CD4-positive, alpha-beta T cell treated with Interleukin-6 for 4 hours (primary cell): ENCODE measurements at places on chromosomes 4 and X.
A peak's percentile ranks its signal among the peaks of the same experiment; 100 is the strongest.

GRCh38 chr4:110474481-110474880, 1.5 kb upstream of the ENPEP start:
- no peak for DNase-seq

DNA sequence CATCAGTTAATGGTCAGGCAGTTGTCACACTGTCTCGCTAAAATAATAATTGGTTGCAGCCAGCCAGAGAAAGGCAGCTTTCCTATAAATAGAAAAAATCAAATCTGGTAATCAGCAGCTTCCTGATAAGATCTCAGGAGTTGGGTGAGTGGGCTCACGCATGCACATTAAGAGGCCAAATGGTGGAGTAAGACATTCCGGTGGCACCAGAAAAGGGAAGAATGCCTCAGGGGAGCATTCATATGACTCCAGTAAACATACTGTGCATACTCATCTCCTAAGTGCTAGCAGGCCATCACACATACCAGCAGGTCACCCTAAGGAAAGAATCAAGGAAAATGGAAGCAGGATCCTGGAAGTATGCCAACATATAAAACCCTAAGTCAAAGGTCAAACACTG, 40.1 kb downstream of the UGT2B15 start:
- no peak for DNase-seq

- DNase-seq, result no peak
Observed at GRCh38 chr4:8276358-8277240, 7.0 kb downstream of the HTRA3 start.

DNA sequence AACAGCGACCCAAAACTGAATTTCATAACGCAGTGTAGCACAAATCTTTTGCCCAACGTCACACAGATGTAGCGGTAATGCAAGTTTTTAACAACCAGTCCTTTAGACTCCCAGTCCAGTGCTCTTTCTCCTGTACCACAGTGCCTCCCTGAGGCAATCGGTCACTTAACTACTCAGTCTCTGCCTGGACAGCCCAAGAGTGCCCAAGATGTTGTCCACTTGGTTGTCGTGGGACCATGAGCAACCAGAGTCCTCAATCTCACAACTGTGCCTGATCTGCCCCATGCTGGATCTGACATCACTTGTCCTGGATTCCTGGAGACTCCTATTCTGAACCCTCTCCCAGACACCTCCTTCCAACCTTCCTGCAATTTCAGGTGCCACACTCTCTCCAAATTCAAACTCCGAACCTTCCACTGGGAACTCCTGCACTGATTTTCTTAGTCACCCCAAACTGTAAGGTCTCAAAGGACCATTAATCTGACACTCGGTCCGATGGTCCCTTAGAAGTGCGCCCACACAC, 702 bp downstream of the MMGT1 start:
- peak; percentile 3 for DNase-seq

DNA sequence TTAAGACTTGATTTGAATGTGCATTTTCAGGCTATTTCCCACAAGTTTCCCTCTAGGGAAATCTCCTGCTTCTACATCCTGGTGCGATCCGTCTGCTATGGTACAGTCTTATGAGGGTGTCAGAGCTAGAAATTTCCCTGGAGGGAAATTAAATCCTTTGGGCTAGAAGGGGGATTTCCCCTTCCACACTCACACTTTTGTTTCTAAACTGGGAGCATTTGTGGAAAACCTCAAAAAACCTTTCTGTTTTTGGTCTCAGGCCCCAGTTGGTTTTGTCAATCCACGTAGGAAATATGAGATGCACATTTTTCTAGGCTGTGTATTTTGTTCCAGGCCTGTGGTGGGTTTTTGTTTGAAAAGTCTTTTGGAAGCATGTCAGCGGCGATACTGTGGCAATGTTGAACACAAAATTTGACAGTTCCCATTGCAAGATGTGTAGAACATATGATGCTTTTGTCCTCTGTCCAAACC, 17.8 kb downstream of the HMGB3 start:
- no peak for DNase-seq

GRCh38 chrX:14362721-14363120, 166.6 kb upstream of the GLRA2 start:
- DNase-seq, result no peak

DNA sequence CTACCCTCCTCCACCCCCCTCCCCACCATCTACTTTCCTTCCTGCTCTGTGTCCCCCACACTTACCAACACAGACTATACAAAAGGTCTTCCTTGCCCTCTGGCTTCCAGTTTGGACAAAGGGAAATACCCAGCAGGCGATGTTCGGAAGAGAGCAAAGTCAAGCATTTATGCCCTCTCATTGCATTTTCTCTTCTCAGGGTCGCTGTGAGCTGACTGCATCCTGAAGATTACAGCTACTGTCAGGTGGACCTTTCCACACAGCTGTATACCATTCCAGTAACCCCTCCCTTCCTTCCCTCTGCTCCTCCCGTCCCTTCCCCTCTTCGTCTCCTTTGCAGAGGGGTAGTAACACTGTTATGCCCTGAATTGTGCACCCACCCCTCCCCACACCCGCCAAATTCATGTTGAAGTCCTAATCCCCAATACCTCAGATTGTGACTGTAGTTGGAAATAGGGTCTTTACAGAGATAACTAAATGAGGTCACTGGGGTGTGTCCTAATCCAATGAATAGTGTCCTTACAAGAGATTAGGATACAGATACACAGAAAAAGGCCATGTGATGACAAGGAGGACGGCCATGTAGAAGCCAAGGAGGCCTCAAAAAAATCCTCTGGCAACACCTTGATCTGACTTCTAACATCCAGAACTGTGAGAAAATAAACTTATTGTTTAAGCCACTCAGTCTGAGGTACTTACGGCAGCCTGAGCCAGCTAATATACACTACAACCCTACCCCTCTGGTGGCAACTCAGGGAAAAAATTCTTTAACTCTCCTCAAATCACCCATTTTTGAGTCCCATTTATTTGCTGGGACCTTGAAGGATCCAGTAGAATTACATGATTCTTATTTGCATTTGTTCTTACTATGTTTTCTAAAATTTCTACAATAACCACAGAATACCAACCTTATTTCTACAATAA, 11.7 kb downstream of the MORF4L2 start:
- no peak for DNase-seq

DNA sequence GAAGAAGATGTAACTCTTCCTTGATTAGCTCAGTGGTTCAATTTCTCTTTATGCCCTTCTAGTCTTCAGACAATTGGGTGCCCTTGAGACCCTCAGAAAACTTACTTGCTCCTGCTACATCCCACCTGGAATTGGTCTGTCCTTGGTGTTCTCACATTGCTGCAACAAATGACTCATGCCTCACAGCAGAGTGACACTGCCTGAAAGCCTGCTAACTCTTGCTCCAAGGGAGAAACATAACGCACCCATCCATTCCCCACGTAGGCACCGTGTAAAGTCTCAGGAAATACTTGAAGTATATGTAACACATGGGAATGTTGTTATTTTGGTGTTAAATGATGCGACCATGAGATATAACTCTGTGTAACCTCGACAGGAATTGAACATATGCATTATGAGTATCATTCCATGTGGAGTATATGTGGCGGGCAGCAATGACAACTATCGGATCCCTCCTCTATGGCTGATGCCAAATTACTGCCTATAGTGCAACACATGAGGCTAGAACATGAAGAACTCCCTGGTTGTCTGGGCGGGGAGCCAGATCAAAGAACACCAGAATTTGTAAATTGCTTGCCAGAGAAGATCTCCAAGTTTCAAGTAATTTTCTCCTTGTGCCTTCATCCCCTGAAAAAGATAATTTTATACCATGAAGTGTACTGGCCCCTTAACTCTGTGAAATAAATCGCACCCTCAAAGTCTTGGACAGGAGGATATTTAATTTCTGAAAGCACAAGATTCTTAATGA, 231.3 kb upstream of the STK26 start:
- no peak for DNase-seq

- no peak for DNase-seq
Observed at GRCh38 chrX:20254712-20255299, 11.9 kb downstream of the RPS6KA3 start.

GRCh38 chr4:83022724-83023450, 12.1 kb upstream of the COPS4 start:
- no peak for DNase-seq

DNA sequence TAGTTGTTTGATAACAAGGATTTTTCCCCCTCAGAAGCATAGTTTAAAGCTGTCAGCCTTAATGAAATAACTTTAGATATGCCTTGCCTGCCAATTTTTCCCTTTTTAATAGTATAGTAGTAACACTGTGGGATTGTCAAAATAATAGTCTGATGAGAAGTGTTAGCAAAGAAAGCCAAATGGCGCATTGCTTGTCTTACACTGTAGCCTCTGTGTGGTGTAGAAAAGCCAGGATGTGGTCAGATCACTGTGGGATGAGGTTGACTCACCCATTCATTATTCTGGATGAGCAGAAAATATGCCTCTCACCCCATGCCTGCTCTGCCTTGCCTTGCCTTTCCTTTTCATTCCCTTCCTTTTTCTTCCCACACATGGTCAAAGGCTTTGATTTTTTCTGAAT, 257.8 kb upstream of the NRK start:
- no peak for DNase-seq

DNA sequence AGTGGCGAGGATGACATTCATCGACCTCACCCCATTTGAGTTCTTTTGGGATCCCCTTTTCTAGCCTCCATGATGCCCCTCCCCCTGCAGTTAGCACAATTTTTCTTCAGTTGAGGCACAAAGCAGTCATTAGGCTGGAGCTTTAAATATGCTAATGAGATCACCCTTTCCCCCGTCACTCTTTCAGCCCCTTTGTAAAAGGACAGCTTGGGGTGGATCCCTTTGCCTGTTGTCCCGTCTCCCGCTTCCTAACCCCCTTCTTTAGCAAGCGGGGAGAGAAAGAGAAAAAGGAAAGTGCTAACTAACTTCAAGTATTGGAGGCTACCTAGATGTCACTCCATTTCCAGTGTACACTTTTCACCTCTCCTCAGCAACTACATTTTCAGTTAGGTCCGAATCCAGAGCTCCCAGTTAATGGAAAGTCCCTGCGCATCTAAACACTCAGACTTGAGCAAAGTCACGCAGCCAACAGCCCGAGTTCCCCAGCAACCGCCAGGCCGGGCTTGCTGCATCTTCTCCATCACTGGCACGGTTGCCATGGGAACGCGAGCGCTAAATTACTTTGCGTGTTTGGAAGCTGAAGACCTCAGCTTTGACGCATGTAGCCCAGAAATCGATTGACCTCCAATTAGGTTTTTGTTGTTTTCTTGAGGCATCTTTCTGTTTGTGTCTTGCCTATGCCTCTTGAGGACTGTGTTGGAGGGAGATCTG, 76.8 kb downstream of the RTL5 start:
- DNase-seq, result no peak

- no peak for DNase-seq
Observed at GRCh38 chr4:26736621-26737020, 124.0 kb upstream of the STIM2 start.

DNA sequence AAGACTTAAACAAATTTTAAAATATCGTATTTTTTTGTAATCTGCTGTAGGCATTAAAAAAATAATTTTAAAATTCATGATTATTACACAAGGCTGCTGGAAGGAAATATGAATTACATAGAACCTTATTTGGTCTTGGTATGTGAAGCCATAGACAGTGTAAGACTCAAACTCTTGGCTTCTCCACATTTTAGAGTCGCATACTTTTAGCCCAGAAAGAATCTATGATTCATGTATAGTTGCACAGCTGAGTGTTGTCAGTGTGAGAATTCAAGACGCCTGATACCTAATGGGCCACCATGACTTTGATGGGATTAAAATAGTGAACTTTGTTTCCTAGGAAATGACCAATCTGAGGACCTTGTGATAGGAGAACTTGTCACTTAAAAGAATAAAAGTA, 1.4 kb downstream of the INTU start:
- no peak for DNase-seq

DNA sequence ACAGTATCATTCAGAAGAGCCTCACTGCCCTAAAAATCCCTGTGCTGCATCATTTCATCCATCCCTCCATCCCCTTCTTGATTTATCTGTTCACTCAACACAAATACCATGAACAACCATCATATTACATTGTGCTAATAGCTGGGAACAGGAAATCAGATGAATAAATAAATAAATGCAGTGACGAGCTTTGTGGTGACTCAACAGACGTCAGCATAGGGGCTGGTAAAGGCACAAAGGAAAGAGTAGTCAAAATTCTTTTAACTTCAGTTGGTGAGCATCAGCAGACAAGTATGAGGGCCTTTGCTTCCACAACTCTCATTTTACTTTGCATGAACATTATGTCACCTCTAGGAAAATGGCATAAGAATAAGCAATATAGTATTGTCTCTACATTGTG, 65.5 kb downstream of the EDNRA start:
- DNase-seq, result no peak

DNA sequence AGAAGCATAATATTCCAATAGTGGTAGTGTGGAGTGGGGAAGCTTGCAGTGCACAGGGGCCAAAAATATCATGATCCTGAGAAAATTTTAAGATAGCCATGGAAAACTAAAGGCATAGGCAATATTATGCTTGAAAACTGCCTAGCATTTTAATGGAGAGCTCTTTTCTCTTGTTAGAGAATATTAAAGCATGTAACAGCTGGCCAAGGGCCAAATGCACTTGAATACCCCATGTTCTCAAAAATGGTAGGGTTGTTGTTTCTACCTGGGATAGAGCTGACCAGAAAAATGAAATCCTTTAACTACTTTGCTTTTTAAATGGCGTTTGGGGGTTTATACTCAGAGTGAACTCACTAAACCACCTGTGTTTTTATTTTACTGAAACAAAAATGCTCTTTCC, 739.6 kb upstream of the SLIT2 start:
- no peak for DNase-seq

- DNase-seq, result no peak
Observed at GRCh38 chr4:119730671-119730950, 102.0 kb upstream of the PDE5A start.

DNA sequence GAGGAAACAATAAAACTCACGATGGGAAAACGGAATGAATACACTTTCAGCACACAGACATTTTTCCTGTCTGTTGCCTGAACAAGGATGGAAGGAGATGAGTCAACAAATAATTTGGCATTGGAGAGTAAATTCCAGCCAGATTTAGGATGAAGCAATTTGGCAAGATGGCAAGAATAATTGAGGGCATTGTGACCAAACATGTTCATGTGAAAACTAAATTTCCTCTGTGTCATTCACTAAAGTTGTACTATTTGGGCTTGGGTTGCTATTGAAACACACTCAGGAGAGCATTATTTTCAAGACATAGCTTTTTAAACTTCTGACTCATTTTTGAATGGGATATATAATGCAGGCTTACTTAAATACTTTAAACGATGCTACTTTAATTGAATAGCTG, 1614.4 kb downstream of the PCDH19 start:
- DNase-seq, result no peak

- DNase-seq, result no peak
Observed at GRCh38 chr4:81021142-81021944, 9.2 kb upstream of the BMP3 start.
